ENCODE measurements at places on chromosomes 3 and 15.

GRCh38 chr3:145492456-145492855 lies 668.5 kb downstream of the PLOD2 start:
- H3K4me1 ChIP-seq, result no peaks in the 10 kb centered on the region
- H3K27ac ChIP-seq, result no peak overlapping the region
- no peaks in the 10 kb centered on the region for H3K27me3 ChIP-seq
- H3K4me3 ChIP-seq, result no peak overlapping the region
- DNase-seq, result no peak

DNA sequence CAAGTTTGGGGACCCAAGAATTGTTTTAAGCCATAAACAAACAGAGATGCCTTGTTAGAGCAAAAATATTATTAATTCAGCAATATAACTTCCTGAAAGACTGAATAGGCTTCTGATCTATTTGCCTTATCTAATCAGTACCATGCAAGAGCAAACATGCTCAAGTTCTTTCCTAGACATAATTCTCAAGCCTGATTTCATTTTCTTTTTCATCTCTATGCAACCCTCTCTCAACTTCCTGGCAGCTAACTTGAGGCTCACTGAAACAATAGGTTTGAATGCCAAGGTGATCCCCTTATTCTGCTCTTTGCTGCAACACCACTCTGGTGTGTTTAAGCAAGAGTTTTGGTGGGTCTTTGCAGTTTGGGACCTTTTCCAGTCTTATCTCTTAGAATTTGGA lies 230.9 kb upstream of the CD96 start:
- no peak for DNase-seq
- no peak overlapping the region for H3K4me3 ChIP-seq
- H3K27ac ChIP-seq, result no peak overlapping the region
- no peaks in the 10 kb centered on the region for H3K27me3 ChIP-seq
- H3K4me1 ChIP-seq, result no peaks in the 10 kb centered on the region
- H3K36me3 ChIP-seq, result no peaks in the 10 kb centered on the region

- H3K36me3 ChIP-seq, result no peaks in the 10 kb centered on the region
- H3K4me1 ChIP-seq, result no peaks in the 10 kb centered on the region
- H3K27me3 ChIP-seq, result no peaks in the 10 kb centered on the region
- DNase-seq, result no peak
- H3K4me3 ChIP-seq, result no peak overlapping the region
These were observed 731.7 kb downstream of the NSUN3 start for GRCh38 chr3:94794563-94794962.

DNA sequence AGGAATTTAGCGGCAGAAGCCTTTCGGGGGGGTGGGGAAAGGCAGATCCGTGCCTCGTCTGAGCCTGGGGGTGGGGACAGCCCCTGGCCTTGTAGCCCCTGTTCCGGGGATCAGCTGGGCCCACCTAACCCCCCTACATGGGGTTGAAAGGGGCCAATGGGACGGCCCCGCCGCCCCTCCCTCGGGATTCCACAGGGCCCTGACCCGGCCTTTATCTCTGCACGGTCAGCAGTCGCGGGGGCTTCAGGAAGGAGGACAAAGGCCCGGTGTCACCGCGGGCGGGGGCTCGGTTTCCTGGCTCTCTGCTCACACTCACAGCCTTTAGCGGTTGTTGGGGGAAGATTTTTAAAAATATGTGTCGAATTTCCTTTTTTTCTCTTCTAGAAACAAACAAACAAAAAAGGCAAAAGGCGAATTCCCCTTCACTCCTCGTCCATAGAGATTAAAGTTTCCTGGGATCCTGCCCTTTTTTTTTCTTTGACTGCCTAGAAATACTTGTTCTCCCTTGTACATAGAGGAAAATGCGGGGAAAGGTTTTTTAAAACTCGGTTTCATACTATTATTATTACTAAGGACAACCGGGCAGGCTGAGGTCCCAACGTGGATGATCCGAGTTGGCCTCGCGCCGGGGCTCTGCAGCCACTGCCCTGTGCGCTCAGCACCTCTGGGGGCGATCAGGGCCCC lies 7.9 kb downstream of the FOXL2 start:
- DNase-seq, result no peak
- H3K27me3 ChIP-seq, result peaks cover 85% of the 10 kb centered on the region
- H3K27ac ChIP-seq, result no peak overlapping the region
- no peak overlapping the region for H3K4me3 ChIP-seq
- H3K36me3 ChIP-seq, result no peaks in the 10 kb centered on the region

GRCh38 chr3:52528586-52529375 lies 4.9 kb downstream of the NT5DC2 start:
- DNase-seq, result no peak
- no peak overlapping the region for H3K4me3 ChIP-seq
- peaks cover 31% of the 10 kb centered on the region for H3K4me1 ChIP-seq
- no peaks in the 10 kb centered on the region for H3K27me3 ChIP-seq
- peaks cover 26% of the 10 kb centered on the region for H3K36me3 ChIP-seq

DNA sequence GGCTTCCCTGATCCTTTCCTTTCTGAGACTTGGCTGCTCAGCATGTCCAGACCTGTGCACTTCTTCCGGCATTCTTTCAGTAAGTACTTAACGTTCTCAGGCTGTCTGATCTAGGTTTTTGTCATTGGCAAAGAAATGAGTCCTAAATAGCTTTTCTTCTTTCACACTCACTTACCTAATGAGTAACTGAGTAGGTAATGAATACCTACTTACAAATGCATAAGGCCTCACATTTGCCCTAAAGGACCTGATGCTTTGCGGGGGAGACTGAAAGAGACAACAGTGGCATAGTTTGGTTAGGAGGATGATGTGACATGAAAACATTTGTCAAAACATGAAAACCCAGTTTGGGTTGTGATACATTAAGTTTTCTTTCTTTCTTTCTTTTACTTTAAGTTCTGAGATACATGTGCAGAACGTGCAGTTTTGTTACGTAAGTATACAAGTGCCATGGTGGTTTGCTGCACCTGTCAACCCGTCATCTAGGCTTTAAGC lies 516.7 kb upstream of the CFAP20DC start:
- H3K36me3 ChIP-seq, result no peaks in the 10 kb centered on the region
- H3K27ac ChIP-seq, result no peak overlapping the region
- no peak for DNase-seq
- H3K27me3 ChIP-seq, result no peaks in the 10 kb centered on the region
- no peaks in the 10 kb centered on the region for H3K4me1 ChIP-seq

DNA sequence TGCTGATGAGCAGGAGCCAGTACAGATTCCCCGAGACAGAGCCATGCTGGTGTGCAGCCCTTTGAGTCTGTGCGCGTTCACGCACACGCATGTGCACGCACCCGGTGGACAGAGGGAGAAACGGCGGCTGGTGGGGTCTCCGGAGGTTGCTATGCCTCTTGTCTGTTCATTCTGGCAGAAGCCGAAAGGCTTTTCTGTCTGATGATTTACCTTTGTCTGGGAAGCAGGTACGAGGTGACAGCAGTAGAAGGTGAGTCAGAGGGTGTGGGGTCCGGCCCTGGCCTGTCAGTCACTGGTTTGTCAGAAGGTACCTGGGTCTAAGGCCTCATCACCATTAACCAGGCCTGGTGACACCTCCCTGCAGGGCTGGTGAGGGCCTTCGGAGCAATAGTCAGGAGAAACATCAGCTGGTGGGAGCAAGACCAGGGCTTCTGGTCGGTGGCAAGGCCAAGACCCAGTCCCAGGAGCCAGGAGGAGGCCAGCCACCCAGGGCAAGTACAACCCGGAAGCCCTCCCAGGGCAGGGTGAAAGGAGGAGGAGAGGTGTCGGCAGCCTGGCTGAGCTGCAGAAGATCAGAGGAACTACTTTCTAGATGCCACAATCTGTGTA lies 7.5 kb downstream of the PCSK6 start:
- no peaks in the 10 kb centered on the region for H3K36me3 ChIP-seq
- DNase-seq, result no peak
- H3K27ac ChIP-seq, result no peak overlapping the region
- H3K4me1 ChIP-seq, result no peaks in the 10 kb centered on the region
- H3K27me3 ChIP-seq, result peaks cover 2% of the 10 kb centered on the region
- no peak overlapping the region for H3K4me3 ChIP-seq

- no peaks in the 10 kb centered on the region for H3K27me3 ChIP-seq
- no peaks in the 10 kb centered on the region for H3K36me3 ChIP-seq
- no peak overlapping the region for H3K4me3 ChIP-seq
- DNase-seq, result no peak
- no peak overlapping the region for H3K27ac ChIP-seq
These were observed 23.4 kb upstream of the TNK2 start for GRCh38 chr3:195931582-195932273.

GRCh38 chr3:65785065-65785645 lies 253.6 kb downstream of the MAGI1 start:
- H3K36me3 ChIP-seq, result no peaks in the 10 kb centered on the region
- no peak overlapping the region for H3K4me3 ChIP-seq
- H3K27me3 ChIP-seq, result no peaks in the 10 kb centered on the region
- no peaks in the 10 kb centered on the region for H3K4me1 ChIP-seq
- DNase-seq, result peak; percentile 68
- H3K27ac ChIP-seq, result no peak overlapping the region

DNA sequence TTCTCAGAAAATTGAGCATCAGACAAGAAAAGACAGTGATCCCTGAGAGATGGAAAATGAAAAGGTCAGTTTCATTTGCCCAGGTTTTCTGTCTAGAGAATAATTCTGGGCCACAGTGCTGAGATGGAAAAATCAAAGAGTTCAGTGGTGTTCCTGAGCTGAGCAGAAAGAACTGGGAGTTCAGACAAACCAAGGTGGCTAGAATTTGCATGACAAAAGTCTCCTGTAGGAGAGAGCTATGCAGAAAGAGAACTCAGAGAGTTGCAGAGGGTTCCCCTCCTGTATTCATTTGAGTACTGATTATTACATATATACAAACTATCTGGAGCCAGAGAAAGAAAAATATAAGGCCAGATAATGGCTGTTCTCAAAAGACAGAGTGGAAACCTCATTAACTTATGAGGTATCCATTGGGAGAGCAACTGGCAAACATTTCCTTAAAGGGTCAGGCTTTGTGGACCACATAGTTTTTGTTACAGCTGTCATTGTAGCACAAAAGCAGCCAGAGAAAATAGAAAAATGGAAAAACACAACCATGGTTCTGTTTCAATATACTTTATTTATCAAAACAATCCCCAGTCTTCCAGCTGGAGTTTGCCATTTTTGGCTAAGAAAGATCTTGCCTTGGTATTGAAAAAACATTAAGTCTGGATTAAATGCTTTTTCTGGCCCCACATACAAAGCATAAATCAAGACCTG lies 1004.1 kb downstream of the TBL1XR1 start:
- H3K4me3 ChIP-seq, result no peak overlapping the region
- peak; percentile 56 for DNase-seq
- H3K27me3 ChIP-seq, result no peaks in the 10 kb centered on the region
- H3K4me1 ChIP-seq, result no peaks in the 10 kb centered on the region
- no peaks in the 10 kb centered on the region for H3K36me3 ChIP-seq

- no peaks in the 10 kb centered on the region for H3K36me3 ChIP-seq
- peaks cover 8% of the 10 kb centered on the region for H3K4me1 ChIP-seq
- H3K4me3 ChIP-seq, result no peak overlapping the region
- peaks cover 8% of the 10 kb centered on the region for H3K27me3 ChIP-seq
These were observed 59.6 kb upstream of the CA12 start for GRCh38 chr15:63441266-63441665.

GRCh38 chr15:101482526-101483371 lies 6.8 kb downstream of the PCSK6 start:
- no peak overlapping the region for H3K4me3 ChIP-seq
- H3K27ac ChIP-seq, result no peak overlapping the region
- no peaks in the 10 kb centered on the region for H3K4me1 ChIP-seq
- DNase-seq, result no peak

DNA sequence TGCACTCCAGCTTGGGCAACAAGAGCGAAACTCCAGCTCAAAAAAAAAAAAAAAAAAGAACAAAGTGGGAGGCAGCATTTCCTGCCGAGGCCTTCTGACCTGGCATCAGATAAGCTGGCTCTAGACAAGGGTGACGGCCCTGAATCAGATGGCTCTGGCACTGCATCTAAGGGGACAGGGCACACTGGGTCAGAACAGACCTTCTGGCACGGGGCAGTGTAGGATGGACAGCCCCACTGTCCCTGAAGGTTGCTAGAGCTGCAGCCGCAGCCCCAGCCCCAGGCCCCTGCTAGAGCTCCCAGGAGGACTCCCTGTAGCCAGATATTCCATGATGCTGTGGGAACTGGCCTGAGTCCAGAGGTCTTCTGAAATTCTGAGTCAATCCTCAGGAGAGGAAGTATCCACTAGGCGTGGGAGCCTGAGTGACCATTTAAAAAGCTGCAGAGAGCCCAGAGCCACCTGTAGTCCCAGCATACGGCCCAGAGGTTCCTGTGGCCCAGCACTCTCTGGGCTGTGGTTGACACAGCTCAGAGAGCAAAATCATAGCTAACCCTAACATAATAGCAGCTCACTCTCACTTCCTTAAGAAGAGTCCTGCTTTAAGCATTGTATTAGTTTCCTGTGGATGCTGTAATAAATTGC lies 69.2 kb upstream of the MFGE8 start:
- H3K4me1 ChIP-seq, result peaks cover 10% of the 10 kb centered on the region
- no peak overlapping the region for H3K27ac ChIP-seq

- no peak overlapping the region for H3K4me3 ChIP-seq
- no peak overlapping the region for H3K27ac ChIP-seq
- DNase-seq, result peak; percentile 25
These were observed 20.1 kb downstream of the FAM3D start for GRCh38 chr3:58646503-58646902.

DNA sequence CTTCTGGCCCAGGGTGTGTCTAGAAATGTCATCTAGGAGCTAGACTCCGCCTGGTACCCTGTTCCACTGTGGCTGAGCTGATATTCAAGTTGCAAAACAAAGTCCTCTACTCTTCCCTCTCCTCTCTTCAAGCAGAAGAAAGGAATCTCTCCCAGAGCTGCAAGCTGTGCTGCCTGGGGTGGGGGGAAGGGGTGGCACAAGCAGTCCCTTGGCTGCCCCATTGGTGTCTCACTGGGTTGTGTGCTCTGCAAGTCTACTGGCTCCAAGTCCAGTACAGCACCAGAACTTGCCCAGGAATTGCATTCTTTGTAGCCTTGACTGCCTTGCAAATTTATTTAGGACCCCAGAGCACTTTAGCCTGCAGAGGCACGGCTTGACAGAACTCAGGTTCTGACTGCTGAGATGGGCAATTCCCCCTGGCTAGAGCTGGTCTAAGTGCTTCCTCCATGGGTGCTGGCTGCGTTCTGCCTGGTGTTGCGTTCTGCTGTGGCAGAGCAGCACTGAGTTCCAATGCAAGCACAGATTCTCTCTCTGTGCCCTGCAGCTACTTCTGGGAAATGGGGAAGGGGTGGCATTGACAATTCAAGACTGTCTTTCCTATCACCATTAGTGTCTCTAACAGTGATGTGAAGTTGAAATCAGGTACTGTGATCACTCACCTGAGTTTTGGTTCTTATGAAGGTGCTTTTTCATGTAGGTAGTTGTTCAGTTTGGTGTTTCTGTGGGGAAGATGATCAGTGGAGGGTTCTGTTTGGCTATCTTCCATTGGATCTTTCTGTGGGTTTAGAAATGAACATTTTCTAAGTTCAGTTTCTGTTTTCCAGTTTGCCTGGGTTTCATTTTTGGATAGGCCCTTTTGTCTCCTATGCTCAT lies 39.5 kb downstream of the OXSR1 start:
- DNase-seq, result no peak
- no peak overlapping the region for H3K4me3 ChIP-seq
- no peaks in the 10 kb centered on the region for H3K36me3 ChIP-seq
- H3K27ac ChIP-seq, result no peak overlapping the region
- no peaks in the 10 kb centered on the region for H3K27me3 ChIP-seq
- H3K4me1 ChIP-seq, result no peaks in the 10 kb centered on the region

Data from fibroblast of lung (primary cell).